ENCODE measurements at places on chromosomes 5 and 9.

GRCh38 chr9:6877671-6878161 lies 119.9 kb downstream of the KDM4C start:
- no peak for DNase-seq

DNA sequence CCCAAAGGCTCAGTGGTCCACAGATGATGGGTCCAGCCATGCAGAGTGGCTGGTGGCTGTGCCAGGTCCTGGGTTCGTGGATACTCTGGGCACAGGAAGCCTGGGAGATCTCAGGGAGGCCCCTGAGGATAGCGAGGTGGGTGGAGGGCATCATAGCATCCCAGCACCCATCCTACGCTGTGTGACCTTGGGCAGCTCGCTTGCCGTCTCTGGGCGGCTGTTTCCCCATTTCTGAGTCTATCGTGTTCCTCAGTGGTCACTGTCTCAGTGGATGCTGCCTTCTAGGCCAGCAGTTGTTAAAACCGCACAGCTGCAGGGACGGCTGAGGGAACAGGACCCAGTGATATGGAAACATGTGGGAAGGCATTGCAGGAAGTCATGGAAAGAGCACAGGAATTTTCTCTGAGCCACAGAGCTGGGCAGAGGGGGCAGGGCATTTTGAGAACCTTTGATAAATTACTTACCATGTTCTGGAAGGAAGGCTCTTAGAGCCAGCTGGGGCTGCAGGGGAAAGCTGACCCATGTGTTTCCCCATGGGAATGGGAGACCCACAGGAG lies 86.4 kb upstream of the COL5A1 start:
- DNase-seq = no peak

GRCh38 chr9:6765396-6765795 lies 7.6 kb downstream of the KDM4C start:
- DNase-seq = no peak

DNA sequence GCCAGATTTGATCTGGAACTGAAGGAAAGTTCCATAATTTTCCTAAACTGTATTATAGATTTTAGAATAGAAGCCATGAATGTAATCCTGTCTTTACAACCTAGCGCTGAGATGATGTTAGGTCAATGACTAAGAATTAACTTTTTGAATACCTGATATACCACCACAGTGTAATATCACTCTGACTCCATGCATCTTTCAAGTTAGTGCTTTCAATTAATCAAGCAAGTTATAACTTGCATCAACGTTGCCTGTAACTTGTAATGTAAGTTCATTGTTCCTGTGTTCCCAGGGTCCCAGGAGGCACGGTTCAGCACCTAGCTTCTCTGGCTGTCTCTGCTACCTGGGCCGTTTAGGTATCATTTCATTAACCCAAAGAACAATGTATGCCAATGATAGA lies 139.3 kb downstream of the CSNK1G3 start:
- DNase-seq = no peak

DNA sequence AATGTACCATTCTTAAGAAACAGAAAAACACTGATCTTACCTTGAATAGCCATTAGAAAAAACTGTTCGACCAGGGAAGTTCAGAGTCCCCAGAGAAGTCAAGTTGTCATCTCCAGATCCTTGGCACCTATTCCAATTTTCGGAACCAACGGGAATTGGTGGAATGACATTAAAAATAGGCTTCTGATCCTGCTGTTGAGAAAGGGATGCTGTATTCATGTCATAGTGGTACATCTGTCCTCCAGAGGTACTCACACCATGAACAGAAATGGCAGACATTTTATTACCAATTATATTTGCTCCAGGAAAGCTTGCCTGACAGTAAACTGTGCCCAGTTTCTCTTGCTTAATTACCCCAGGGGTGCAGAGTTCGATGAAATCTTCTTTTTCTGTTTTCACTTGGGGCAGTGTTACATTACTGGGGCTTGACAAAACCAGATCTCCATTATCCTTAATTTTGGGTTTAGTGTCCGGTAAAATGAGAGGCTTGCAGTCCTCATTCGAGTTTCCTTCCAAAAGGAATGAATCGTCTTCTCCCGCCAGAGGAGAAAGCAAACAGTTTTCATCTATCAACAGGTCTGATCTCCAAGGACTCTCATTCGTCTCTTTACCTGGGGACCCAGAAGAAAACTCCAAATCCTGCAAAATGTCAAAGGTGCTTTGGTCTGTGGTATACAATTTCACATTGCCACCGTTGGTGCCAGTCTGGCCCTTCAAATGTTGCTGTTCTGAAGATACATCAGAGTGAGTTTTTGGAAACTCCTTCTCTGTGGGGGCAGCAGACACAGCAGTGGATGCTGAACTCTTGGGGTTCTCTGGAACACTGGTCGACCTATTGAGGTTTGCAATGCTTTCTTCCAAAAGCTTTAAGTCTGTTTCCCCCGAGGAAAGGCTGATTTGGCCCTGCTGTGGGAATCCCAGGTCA lies 3.6 kb downstream of the NR3C1 start:
- DNase-seq = no peak

GRCh38 chr9:125821078-125821477 lies 73.9 kb downstream of the PBX3 start:
- DNase-seq = no peak

DNA sequence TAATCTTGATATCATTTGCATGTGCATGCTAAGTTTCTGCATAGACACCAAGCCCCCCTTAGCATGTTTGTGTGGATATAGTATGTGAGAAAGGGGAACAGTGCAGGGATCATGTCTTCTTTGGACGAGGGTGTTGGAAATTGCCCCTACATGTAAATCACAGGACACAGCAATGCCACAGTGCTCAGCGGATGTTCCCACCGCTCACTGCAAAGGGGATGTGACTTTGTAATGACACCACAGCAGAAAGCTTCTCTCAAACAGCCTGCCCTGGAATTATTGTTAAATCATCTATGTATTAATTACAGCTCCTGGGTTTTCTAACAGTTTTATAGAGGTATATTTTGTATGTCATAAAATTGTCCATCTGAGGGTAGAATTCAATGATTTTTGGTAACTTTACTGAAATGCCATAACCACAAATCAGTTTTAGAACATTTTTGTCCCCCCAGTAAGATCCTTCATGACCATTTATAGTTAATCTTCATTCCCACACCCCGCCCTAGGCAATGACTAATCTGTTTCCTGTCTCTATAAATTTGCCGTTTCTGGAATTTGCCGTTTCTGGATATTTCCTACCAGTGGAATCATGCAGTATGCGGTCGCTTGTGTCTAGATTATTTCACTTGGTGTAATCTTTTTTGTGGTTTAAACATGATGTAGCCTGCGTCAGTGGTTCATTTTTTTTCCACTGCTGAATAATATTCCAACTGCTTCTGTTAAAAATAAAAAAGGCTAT lies 648.5 kb upstream of the WWC1 start:
- DNase-seq = no peak

- no peak for DNase-seq
Observed at GRCh38 chr9:30258094-30258493, 2126.3 kb upstream of the ACO1 start.

GRCh38 chr9:92480291-92480771 lies 2.0 kb downstream of the ASPN start:
- DNase-seq = no peak

GRCh38 chr5:1065143-1065750 lies 46.6 kb downstream of the SLC12A7 start:
- DNase-seq = peak; percentile 9

- peak; percentile 25 for DNase-seq
Observed at GRCh38 chr9:109242014-109242413, 75.0 kb upstream of the FRRS1L start.

DNA sequence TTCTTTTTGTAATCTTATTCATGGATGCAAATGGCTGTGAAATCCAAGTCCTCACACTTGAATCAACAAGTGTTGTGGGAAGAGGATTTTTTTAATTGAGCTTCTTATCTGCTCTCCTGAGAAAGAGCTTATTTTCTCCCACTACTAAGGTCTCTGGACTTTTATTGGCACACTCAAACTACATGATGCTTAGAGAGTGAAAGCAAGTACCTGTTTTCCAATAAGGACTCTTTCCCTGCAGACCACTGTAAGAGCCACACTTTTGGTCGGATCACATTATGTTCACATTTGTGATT lies 546.4 kb upstream of the ARRDC3 start:
- DNase-seq = no peak

DNA sequence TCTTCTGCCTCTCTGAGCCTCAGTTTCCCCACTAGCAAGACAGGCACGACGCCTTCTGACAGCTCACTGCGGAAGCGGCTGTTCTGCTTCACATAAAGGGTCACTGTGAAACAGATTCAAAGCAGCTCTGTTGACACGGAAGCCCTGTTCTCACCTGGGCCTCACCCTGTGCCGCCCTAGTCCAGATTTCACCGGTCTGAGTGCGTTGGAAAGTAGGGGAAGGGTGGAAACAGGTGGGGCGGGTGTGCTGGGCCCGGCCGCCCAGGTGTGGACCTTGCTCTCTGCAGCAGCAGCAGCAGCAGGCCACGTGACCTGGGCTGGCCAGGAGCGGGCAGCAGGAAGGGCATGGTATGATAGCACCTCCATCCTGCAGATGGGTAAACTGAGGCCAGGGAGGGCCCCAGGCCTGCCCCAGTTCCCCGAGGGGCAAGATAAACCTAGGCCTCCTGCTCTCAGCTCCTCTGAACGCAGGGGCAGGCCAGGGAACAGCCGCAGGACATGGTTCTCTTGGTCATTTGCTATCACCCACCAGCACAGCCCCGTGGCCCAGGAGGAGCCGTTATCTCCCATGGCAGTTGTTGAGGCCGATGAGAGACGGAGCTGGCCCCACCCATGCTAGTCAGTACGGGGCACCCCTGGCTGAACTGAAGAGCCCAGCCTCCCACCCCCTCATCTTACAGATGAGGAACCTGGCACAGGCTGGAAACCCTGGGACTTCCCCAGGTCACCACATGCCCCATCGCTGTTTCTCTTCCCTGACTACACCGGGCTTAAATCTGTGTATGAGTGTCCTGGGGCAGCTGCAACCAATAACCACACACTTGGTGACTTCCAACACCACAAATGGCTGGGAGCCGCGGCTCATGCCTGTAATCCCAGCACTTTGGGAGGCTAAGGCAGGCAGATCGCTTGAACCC lies 12.1 kb downstream of the PTGES2 start:
- peak; percentile 5 for DNase-seq

- no peak for DNase-seq
Observed at GRCh38 chr9:138080979-138081378, 203.4 kb downstream of the CACNA1B start.

GRCh38 chr5:146626936-146627335 lies 110.9 kb upstream of the GPR151 start:
- no peak for DNase-seq

DNA sequence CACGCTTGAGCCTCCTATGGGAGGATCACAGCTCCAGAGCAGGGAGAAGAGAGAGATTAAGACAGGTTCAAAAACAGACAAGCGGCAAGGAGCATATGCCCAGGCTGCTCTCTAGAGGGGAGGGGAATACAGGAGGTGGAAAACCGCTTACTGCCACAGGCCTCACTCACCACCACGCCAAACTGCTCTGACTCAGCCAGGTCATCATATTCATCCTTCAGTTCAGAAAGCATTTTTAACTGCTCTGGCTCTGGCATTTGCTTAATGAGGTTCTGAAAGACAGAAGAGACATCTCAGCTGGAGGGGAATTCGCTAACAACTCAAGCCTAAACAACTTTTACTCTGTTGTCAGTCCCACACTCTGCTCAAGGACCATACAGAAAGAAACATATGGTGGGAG lies 40.1 kb downstream of the PCDHGC5 start:
- peak; percentile 50 for DNase-seq

Measured in left ventricle myocardium inferior (tissue), 1 donor.